ENCODE measurements at places on chromosomes 11 and 22.
A peak's percentile ranks its signal among the peaks of the same experiment; 100 is the strongest.

DNA sequence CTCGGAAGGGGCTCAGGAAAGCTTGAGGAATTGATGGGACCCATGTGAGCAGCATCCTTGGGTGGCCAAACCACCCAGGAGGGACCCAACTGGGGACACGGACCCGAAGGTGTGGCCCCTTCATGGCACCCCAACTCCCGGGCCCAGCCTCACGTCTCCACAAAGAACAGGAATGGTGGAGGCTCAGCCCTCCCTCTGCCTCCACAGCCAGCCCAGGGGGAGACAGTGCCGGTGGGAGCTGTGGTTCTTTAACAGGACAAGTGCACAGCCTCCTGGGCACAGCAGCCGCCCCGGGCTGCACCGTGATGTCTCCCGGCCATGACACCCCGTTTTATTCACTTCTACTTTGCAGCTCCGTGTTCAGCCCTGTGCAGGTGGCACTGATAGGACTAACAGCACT is 587.2 kb downstream of the BRD1 start:
- no peak for DNase-seq

DNA sequence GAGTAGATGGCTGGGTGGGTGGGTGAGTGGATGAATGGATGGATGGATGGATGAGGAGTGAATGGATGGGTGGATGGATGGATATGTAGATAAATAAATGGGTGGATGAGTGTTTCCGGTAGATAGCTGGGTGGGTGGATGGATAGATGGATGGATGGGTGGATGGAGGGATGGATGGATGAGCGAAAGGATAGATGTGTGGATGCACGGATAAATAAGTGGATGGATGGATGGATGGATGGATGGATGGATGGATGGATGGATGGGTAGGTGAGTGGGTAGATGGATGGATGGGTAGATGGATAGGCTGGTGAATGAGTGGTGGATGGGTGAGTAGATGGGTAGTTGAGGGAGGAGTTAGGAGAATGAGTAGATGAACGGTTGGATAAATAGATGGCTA is 349.3 kb downstream of the MN1 start:
- no peak for DNase-seq

- DNase-seq: peak; percentile 27
Observed at GRCh38 chr11:75826461-75827230, 11.6 kb downstream of the UVRAG start.

DNA sequence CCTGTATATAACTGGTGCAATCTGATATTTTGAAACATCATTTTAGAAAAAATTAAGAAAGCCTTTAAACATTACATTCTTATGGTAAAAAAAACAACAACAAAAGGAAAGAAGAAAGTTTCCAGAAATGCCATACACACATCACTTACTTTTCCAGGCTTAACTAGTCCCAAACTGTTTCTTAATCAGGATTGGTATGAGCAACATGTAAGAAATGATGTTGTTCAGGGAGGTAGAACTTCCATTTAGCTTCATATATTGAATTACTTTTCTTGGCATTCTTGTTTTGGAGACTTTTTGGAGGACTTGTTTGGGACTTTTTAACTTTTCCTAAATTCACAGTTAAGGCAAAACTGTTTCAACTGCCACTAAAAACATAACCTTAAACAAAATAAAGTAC is 791.5 kb downstream of the METTL15 start:
- DNase-seq: no peak

DNA sequence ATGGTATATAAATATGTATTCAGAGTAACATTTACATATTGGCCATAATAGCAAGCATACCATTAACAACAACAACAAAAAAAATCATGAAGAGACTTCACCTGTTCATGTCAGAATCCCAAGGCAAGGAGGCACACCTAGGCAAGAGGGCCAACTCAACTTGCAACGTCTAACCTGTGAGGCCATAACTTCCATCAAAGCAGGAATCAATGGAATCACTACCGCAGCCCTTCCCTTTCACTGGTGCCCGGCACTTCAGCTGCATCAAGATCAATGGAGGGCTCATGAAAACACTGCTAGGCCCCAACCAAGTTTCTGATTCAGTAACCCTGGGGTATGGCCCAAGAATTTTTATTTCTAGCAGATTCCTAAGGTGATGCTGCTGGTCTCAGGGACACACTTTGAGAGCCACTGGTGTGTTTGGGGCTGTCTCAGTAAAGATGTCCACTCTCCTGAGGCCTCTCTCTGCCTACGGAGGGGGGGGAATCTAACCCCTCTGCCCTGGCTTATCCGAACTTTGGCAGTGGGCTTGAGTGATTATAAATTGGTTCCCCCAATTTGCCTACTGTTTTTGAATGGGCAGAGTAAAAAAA is 8.0 kb downstream of the ZFTA start:
- no peak for DNase-seq

DNA sequence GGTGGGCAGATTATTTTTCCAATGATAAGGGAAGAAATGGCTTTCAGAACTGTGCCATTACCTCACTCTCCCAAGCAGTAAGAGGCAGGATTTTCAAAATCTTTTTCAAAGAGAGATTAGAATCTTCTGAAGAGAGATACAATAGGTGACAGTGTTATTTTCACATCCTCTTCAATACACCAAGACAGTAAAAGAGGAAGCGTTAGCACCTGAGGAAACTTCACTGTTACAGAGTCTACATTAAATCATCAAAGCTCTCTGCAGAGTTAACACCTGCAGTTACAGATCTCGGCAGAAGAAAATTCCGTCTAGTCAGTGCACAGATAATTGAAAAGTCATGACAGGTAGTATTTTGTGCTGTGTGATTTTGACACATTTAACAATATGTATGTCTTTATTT is 144.9 kb downstream of the PGR start:
- DNase-seq: no peak

DNA sequence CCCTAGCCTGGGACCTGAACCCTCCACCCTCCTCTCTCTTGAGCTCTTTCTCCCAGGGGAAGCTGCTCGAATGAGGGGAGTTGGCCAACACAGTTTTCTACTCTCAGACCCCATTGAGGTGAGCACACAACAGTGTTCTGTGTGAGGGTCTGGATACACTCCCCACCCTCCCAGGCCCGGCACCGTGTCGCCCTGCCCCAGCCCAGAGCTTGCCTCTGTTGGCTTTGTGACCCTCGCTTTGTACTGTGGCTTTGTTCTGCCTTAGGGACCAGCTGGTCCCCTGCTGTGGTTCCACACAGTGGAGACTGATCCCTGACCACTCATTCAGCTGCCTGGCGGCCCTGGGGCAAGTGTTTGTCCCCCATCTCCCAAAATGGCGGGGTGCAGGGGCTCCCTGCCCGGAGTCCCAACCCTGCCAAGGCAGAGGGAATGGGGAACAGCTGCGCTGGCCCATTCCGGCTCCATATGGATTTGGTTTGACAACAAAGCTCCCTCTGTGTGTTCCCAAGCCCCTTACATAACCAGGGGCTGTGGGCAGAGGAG is 8.3 kb downstream of the ST3GAL4 start:
- DNase-seq: no peak

DNA sequence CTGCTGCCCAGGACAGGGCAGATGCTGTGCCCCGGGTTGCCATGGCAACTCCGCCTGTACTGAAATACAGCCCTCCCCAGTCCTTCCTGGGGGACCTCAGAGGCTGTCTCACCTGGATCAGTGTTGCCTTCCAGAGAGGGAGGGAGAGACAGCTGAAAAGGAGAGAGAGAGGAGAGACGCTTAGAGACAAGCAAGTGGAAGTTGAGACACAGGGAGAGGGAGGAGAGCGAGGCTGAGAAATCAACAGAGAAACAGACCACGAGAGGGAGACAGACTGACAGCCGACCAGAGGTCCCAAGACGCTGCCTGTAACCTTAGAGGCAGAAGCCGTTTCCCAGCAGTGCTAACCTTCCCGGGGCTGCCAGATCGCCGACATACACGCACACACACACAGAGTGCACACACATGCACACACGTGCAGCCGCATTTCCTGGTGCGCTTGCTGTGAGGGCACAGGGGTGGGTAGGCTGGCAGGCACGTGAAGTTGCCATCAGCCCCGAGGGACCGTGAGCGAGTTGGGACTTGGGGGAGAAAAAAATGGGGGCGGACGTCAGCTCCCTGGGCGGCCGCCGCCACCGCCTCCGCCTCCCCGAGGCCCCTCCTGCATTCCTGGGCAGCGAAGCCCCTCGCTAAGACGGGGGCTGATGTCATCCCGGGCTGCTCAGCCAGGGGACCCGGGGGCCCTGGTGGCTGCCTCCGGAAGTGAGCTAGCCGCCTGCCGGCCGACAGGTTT is 88.6 kb upstream of the CRYBB3 start:
- peak; percentile 45 for DNase-seq

- DNase-seq: no peak
Observed at GRCh38 chr11:21861314-21861713, 331.6 kb upstream of the ANO5 start.

DNA sequence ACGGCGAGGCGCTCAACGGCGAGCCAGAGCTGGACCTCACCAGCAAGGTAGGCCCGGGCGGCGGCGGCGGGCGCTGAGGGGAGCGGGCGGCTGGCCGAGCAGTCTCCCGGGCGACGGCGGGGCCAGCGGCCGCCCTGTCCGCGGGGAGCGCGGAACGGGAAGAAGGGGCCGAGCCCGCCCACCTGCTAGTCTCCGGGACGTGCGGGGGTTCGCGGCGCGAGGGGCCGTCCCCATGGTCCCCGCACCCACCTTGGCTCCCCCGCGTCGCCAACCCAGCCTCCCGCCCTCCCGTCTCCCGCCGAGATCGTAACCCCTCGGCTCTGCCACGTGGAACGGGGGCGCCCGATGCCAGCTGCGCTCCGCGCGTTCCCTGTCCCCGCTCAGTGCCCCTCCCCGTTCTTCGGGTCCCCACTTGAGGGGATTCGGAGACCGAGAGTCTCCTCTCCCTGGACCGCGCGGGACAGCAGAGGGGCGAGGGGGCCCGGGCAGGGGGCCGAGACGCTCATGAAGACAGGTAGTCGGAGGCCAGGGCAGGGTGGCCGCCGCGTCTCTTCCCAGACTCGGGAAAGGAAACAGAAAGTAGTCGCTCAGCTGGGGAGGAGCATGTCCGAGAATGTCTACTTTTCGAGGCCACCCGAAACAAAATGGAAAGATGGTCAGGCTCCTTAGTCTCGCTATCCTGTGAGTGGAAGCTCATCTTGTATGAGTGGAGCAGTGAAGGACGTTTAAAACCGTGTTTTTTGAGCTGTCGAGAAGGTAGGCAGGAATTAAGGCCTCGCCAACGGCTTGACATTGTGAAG is 557 bp downstream of the GTPBP1 start:
- DNase-seq: no peak

- no peak for DNase-seq
Observed at GRCh38 chr11:109249597-109249996, 172.4 kb upstream of the C11orf87 start.

DNA sequence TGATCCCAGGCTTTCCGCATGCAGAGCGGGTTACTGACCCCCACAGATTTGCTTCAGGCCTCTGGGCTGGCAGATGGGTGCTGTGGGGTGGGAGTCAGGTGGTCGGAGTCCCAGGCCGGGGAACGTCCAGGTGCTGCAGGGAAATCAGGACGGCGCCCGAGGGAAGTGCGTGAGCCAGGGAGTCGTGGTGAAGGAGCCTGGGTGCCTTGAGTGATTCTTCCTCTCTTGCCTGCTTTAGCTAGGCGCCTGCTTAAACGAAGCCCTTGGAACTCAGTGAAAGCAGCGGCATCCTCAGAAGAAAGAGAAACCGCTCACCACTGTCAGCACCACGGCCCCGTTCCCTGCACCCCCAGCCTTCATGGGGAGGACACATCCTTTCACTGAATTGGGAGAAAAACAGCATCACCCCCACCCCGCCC is 455.6 kb downstream of the BRD1 start:
- no peak for DNase-seq

GRCh38 chr11:2781408-2782274 is 81.8 kb upstream of the KCNQ1OT1 start:
- no peak for DNase-seq

DNA sequence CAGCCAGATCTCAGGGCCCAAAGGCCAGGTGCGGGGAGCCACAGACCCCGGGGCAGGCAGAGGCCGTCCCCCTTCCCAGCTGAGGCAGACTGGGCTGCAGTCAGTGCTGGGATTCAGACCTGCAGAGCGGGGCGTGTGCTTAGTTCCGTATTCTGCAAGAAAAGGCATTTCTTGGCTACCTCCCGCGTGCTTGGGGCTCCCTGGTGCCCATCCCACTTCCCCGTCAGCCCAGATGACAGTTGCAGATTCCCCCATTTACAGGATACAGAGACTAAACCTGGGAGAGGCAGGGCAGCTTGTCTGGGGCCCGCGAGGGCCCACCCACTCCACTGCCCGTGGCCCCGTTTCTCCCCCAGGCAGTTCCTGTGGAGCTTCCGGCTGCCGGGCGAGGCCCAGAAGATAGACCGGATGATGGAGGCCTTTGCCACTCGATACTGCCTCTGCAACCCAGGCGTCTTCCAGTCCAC is 18.3 kb downstream of the CYTH4 start:
- DNase-seq: no peak

- DNase-seq: peak; percentile 69
Observed at GRCh38 chr11:114237321-114238280, 58.6 kb upstream of the NNMT start.

DNA sequence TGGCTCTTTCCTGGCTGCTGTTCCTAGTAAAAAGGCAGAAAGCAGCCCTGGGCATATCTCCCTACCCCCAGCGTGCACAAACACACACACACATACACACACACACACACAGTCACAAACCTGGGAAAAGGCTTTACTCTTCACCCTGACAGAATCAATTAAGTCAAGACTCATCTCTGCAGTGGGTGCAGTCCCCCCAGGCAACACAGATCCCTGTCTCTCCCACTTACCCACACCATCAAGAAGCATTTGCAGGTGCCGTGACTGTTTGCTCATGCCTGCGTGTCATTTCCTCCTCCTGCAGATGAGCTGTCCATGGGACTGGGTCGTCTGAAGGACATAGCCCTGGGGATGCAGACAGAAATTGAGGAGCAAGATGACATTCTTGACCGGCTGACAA is 28.6 kb downstream of the SNAP29 start:
- DNase-seq: no peak

- peak; percentile 61 for DNase-seq
Observed at GRCh38 chr22:50260801-50261614, 475 bp downstream of the MAPK12 start.

DNA sequence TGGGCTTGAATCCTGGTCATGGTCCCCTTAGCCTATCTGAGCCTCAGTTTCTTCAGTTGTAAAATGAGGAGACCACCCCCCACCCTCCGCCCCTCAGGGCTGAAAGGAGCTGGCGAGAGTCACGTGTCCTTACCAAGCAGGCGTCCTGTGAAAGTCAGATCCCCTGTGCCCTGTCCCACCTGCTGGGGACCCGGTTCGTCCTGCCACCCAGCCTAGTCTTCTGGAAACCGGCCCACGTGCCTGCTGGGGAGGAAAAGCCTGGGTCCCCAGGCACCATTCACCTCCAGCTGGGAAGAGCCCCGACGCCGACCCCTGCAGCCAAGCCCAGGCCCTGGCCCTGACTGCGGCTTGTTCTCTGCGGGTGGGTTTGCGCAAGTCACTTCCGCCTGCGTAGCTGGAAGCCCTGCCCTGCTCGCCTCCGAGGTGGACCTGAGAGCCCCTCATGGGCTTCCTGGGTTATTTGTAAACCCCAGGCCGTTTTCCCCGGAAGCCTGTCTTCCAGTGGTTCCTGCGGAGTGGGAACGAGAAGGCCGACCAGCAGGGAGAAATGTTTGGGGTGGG is 679 bp upstream of the SSH3 start:
- no peak for DNase-seq

Data from HCEC 1CT (cell line).